ENCODE measurements at places on chromosomes 2 and 18.

DNA sequence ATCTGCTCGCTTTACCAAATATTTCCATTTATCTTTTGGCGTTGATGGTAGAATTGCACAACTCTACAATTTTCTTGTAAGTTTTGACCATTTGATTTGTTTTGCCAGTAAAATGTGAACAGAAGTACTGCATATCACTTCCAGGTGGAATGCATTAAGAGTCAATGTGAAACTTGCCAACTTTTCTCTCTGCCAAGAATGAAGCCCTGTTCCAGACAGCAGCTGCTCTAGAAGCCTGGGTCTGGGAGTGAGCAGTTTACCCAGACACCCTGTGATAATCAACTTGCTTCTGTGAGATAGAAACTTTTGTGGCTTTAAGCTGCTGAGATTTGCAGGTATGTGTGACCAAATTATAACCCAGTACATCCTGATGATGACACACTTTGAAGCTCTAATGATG is 115.9 kb upstream of the SYT4 start:
- DNase-seq = no peak

- DNase-seq = no peak
Measured at GRCh38 chr2:232300894-232301387, 77.6 kb upstream of the ALPP start.

DNA sequence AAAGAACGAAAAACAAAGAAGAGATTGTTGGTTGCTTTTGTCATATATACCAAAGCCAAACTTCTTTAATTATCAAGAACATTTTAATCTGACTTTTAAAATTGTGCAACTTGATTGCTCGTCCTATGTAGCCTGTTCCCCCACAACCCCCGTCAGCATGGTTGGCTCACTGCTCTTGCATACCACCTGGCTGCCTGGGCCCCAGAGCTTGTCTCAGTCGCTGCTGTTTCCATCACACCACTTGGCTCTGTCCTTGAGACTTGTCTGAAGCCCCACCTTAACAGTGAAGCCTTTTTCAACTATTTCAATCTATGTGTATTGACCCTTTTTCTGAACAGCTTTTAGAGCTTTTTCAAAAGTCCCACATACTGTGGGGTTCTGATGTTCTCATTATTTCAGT is 270.8 kb downstream of the ZNF407 start:
- DNase-seq = no peak

- no peak for DNase-seq
Measured at GRCh38 chr18:5986257-5986931, 91.1 kb upstream of the TMEM200C start.

- no peak for DNase-seq
Measured at GRCh38 chr2:141186413-141187074, 944.3 kb downstream of the LRP1B start.

- DNase-seq = no peak
Measured at GRCh38 chr2:226184540-226184939, 615.1 kb downstream of the IRS1 start.

GRCh38 chr2:181072486-181073235 is 92.3 kb downstream of the UBE2E3 start:
- DNase-seq = no peak

GRCh38 chr2:230130668-230131364 is 62.1 kb upstream of the SLC16A14 start:
- DNase-seq = no peak

GRCh38 chr2:177733-178132 is 86.1 kb downstream of the SH3YL1 start:
- no peak for DNase-seq

Measured in putamen (tissue), 1 donor.